Activated T-cell treated with anti-CD3 and anti-CD28 coated beads, Interleukin-2, amount 50 U/mL, for 4 hours (primary cell): ENCODE measurements at places on chromosomes 5 and 9. TPM values are rescaled to one million over a fixed set of nuclear protein-coding genes. Genes with fewer than 3 reads are reported as not detected.

NEUROG1 gene
- total RNA-seq = not detected

PCDHGB7 gene
- total RNA-seq = not detected

SLC9A3 gene
- total RNA-seq = 4.9 TPM

FGF18 gene
- total RNA-seq = 1.0 TPM

GABRB2 gene
- not detected for total RNA-seq
